Right atrium auricular region (tissue), 2 donors: ENCODE measurements at places on chromosomes 16 and 17.

DNA sequence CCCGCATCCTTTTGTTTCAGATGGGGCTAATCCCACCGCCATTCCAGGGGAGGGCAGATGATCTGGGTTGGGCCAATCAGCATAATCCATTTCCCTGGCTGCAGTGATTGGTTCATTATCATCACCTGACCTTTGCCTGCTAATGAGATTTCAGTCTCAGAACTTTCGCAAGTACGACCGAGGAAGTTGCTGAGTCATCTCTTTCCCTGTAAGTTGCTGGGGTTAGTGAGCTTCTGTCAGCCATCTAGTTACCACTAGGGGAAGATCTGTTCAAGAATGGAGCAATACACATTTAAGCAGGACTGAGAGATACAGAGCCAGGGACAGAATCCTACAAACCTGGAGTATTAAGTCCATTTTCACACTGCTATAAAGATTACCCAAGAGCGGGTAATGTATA lies 65.3 kb upstream of the NUDT7 start:
- no peaks in the 10 kb centered on the region for H3K27me3 ChIP-seq
- H3K27ac ChIP-seq, result no peak overlapping the region
- H3K4me1 ChIP-seq, result no peaks in the 10 kb centered on the region
- H3K4me3 ChIP-seq, result no peak overlapping the region
- H3K36me3 ChIP-seq, result no peaks in the 10 kb centered on the region
- no peak for DNase-seq

DNA sequence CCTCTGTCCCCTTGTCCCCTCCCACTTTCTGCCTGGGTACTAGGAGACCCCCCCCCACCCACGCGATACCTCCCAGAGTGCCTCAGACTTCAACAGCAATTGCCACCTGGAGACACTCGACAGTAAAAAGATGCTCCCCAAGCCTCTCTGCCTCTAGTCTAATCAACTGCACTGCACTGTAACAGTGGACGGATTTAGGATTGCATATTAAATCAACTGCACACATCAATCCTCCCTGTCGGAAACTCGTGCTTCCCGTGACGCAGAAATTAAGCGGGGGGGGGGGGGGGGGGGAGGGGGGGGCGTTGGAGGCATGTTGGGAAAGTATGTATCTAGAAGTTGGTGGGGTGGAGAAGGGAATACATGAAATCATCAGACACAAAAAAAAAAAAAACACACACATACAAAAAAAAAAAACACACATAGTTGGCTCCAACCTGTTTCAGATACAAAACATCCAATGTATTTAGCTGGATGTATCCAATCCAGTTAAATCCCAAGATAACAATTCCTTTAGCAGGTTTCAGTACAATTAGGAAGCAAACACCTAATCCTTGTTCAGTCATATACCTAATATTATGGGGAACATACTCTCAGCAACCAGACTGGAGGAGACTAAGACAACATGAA lies 29.7 kb downstream of the FAM222B start:
- no peaks in the 10 kb centered on the region for H3K27me3 ChIP-seq
- DNase-seq, result no peak
- peak overlapping the region; percentile 92 for H3K4me3 ChIP-seq
- peak overlapping the region; percentile 91 for H3K27ac ChIP-seq
- H3K36me3 ChIP-seq, result no peaks in the 10 kb centered on the region

- no peaks in the 10 kb centered on the region for H3K4me1 ChIP-seq
- peaks cover 45% of the 10 kb centered on the region for H3K36me3 ChIP-seq
- no peak overlapping the region for H3K27ac ChIP-seq
- DNase-seq, result no peak
- H3K4me3 ChIP-seq, result no peak overlapping the region
Observed at GRCh38 chr17:82767041-82767754, 15.3 kb downstream of the TBCD start.

DNA sequence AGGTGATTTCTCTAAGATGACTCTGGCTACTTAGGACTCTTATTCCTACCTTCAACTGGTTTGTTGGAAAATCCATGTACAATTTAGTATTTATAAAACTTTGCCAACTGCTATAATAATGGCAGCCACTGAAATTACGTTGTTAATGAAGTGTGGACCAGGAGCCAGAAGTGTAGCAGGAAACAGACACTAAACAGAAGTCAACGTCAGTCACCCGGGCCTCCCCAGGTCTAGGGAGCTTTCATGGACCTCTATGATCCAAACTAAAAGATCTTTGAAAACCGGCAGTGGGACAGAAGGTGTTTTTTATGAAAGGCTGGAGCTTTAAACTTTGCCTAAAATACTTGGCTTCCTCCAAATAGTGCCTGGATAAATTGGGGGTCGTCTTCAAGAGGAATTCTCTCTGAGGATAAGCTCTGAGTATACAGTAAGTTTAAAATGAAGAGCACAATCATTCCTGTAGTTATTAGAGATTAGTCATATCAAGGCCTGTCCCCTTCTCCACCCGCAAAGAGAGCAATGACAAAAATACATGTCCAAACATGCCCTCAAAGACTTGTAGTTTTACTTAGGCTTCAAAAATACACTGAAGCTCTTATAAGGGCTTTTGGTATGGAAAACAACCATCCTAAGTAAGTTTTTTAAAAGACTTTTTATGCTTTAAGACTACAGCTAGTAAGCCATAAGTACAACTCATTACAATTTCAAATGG lies 34.6 kb downstream of the DCUN1D3 start:
- H3K27ac ChIP-seq, result peak overlapping the region; percentile 42
- peaks cover 19% of the 10 kb centered on the region for H3K36me3 ChIP-seq
- H3K27me3 ChIP-seq, result no peaks in the 10 kb centered on the region
- H3K4me1 ChIP-seq, result peaks cover 61% of the 10 kb centered on the region

- H3K36me3 ChIP-seq, result no peaks in the 10 kb centered on the region
- no peak overlapping the region for H3K4me3 ChIP-seq
- H3K27ac ChIP-seq, result no peak overlapping the region
- DNase-seq, result no peak
Observed at GRCh38 chr17:79826204-79826680, 13.0 kb downstream of the CBX4 start.

- no peaks in the 10 kb centered on the region for H3K27me3 ChIP-seq
- no peaks in the 10 kb centered on the region for H3K4me1 ChIP-seq
- peaks cover 89% of the 10 kb centered on the region for H3K36me3 ChIP-seq
- H3K27ac ChIP-seq, result no peak overlapping the region
Observed at GRCh38 chr17:41982026-41982760, 15.6 kb downstream of the CNP start.
